ENCODE measurements at places on chromosomes 12 and 14.

GRCh38 chr14:76761960-76762410, 717 bp downstream of the VASH1 start:
- no peak for DNase-seq

DNA sequence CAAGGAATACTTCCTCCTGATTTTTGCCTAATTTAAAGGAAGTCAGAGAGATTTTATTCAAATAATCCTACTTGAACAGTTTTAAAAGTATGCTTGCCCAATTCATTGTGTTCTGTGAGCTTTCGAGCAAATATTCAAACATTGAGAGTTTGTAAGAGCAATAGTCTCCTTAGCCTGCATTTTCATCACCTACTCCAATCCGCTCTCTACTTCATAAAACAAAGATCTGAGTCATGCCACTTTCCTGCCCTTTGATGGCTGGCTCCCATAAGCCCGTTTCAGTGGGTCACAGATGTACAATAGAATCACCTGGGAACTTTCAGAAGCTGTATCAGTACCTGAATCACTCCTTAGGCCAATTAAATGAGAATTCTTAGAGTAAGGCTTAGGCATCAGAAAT, 319.2 kb downstream of the PDZRN4 start:
- no peak for DNase-seq

DNA sequence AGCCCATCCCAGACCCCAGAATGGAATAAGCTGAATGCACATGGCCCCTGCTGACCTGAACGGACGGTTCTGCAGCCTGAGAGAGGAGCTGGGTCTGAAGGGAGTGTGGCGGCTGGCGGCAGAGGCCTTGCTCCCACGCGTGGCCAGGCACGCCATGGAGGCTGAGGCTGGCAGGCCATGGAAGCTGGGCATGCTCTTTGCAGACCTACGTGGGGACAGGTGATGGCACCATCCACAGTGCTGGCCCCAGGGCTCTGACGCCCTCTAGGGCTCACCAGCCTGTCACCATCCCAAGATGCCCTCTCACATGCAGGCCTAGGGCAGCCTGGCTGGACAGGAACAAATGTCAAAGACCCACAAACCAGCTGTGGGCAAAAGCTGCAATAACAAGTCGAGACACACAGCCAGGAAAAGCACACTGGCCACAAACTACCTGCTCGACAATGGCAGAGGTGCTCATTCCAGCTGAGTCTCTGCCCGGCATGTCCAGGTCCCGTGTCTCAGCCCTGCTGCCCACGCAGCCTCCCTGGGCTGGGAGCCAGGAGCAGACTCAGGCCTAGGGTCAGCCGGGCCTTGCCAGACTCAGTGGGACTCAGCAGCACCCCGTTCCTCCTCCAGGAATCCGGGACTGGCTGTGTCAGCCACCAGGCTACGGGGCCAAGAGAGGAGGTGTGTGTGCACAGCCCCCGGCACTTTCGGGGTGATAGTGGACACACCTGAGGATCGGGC, 19.7 kb downstream of the BTBD6 start:
- peak; percentile 40 for DNase-seq

DNA sequence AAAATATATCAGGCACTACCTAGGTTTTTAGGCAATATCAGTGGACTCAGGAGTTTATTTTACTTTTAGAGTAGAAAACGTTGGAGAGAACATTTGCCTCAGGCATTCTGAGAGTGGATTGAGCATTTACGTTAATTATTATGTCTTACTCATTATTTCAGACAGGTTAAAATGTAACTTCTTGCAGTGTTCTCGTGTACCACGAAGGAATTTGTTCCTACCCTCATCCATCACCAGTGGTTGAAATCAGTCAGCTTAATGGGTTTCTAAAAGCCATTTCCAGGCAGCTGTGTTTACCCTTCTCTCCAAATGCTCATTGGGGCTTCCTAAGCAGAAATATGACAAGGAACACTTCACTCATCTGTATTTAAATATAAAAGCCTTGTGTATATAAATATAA, 9.1 kb upstream of the LDHB start:
- DNase-seq = no peak

DNA sequence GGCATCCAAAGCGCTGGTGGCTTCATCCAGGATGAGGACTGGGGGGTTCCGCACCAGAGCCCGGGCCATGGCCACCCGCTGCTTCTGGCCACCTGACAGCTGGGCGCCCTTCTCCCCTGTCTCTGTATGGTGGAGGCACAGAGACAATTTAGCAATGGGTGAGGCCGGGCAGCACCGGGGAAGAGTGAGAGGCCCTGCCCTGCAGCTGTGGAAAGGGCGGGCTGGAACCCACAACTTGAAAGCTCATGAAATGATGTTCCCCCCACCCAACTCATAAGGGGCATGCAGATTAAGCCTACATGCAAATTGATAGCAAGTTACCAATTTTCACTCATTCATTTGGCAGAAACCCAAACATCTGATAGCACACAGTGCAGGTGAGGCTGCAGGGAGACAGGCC, 34.1 kb downstream of the ABCB9 start:
- no peak for DNase-seq

DNA sequence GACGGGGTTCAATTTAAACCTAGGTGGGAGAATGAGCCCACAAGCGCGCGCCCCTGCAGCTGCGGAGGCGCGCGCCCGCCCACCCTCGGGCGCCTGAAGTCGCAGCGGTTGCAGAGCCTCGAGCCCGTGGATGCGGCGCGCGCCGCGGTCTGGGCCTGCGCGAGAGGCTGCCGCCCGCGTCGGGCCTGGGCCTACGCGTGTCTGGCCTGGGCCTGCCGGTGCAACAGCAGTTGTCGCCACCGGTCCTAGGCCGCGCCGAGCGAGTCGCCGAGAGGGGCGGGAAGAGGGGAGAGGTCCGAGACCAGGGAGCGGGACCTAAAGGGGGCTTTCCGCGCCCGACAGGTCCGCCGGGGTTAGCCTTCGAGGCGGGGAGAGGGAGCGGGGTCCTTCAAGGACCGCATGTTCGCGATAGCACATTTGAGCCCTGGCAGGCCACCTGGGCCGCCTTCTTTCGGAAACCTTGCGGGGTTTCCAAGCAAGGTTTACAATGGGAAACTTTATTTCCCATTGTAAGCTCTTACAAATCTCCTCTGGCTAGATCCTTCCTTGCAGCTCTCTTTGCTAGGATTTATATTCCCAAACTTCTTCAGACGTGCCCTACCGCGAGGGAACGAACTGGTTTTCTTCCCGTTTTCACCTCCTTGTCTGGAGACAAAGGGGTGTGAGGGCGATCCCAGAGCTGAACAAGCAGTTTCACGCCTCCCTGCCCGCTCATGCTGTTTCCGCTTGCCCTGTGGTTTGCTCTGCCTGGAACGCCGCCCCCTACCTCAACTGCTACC, 6.8 kb downstream of the SIX6 start:
- DNase-seq = no peak

- DNase-seq = peak; percentile 31
These were observed 156.3 kb downstream of the TMX1 start for GRCh38 chr14:51396222-51396815.

- no peak for DNase-seq
These were observed 4.4 kb upstream of the CSRNP2 start for GRCh38 chr12:51087818-51088217.

- peak; percentile 19 for DNase-seq
These were observed 40.6 kb downstream of the ZDHHC17 start for GRCh38 chr12:76804435-76804976.

Data from gastrocnemius medialis (tissue), 4 donors.